ENCODE measurements at places on chromosomes 1 and 21.

DNA sequence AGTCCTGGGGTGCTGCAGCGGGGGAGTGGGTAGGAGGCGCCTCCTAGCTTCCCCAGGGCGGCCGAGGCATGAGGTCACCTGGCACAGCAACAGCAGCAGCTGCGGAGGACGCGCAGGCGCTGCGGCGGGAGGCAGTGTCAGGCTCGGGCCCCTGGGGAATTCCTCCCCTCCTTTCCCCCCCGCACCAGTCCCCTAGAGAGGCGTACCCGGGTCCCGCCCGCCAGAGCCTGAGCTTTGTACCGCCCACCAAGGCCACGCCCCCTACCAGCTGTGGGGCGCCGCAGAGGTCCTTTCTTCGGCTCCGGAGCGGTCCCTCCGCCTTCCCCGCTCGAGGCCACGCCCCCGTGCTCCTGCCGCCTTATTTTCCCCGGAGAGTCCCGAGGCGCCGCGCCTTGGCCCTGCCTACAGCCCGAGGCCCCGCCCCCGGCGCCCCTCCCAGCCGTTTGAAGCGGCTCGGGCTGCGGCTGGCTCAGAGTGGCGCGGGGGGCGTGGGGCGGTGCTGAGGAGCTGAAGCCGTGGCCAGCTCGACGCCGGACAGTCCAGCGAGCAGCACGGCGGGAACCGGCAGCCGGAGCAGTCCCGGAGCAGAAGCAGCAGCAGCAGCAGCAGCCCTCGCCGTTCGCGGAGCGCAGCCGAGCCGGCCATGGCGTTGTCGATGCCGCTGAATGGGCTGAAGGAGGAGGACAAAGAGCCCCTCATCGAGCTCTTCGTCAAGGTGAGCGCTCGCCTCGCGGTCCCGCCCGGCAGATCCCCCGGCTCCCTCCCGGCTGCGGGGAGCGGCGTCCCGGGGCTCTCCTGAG lies at the start of gene CLIC4:
Gene CLIC4, plus strand, starts transcription at position 537 of the 800 bp plus-strand sequence. Its CDS starts 107 bp downstream, at position 644.
- peak; percentile 99 for DNase-seq

DNA sequence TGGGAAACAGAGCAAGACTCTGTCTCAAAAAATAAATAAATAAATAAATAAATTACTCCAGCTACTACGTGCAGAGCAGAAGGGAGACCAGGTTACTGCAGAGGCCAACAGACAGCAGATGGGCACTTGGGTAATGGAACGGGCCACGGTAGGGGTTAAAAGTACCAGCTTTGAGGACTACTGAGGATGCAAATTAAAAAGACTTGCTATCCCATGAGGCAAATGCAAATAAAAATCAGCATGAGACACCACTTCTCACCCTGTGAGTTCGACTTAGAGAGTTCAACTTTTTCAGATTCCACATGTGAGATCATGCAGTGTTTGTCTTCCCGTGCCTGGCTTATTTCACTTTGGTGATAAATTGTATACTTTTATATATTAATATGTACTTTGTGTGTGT lies 6.6 kb downstream of the SLC2A5 start:
- no peak for DNase-seq

DNA sequence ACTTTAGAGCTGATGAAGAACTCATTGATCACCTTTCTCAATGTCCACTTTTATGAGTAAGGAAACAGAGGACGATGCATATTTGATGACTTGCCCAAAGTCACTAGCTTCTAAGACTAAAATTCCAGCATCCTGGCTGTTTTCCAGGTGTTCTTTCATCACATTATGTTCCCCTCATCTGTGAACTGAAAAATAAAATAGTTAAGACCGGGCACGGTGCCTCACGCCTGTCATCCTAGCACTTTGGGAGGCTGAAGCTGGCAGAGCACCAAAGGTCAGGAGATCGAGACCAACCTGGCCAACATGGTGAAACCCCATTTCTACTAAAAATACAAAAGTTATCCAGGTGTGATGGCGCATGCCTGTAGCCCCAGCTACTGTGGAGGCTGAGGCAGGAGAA lies 297.5 kb downstream of the DUSP10 start:
- DNase-seq = no peak

- no peak for DNase-seq
Measured at GRCh38 chr1:195568389-195568788, 1039.9 kb downstream of the KCNT2 start.

DNA sequence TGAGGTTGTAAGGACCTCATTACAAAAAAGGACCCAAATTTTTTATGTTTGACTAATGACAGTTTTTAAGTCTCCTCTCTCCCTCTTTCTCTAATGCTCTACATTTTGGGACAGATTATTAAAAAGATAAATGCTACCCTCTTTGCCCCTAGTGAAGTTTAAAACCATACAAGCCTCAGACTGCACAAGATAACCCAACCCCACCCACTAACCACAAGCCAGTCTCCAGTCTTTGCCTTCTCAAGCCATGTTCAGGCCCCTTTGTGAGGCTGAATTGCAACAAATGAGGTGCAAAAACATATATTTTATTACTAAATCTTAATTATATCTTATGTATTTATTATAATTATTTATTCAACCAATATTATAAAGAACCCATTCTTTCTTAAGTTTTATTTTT lies 597.2 kb upstream of the BRINP3 start:
- DNase-seq = no peak

DNA sequence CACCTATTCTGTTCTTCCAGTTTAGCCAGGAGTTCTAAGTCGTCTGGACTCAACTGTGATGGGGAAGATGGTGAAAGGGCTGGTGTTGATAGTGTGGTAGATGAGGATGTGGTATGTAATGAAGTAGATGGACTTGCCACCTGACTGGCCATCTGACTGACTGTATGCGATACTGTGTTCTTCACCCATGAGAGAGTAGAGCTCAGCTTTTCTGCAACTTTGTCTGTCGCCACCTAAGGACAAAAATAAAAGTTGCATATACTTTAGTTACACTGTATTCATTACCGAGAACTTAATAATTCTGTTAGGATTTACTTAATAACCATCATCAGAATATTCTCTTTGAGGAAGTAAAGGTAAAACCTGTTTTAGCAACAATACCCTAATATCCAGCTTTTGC lies 48.5 kb downstream of the EVI5 start:
- no peak for DNase-seq

DNA sequence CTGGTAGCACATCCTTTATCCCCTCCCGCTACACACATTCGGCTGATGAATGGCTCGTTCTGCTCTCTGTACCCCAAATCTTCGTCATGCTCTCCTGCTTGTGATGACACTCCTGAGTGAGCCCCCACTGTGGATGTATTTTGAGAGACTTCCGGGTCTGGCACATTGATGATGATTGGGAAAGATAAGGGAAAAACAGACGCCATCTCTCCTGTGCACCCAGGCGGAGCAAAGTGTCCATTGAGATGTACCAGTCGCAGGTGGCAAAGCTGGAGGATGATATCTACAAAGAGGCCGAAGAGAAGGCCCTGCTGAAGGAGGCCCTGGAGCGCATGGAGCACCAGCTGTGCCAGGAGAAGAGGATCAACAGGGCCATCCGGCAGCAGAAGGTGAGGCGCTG lies 27.9 kb upstream of the EFHD2 start:
- DNase-seq = no peak

GRCh38 chr1:185769136-185769535 lies 34.9 kb downstream of the HMCN1 start:
- DNase-seq = no peak

GRCh38 chr21:45152265-45152746 lies 77.9 kb downstream of the ADARB1 start:
- peak; percentile 70 for DNase-seq

- no peak for DNase-seq
Measured at GRCh38 chr1:23763041-23763577, 15.1 kb upstream of the PITHD1 start.

DNA sequence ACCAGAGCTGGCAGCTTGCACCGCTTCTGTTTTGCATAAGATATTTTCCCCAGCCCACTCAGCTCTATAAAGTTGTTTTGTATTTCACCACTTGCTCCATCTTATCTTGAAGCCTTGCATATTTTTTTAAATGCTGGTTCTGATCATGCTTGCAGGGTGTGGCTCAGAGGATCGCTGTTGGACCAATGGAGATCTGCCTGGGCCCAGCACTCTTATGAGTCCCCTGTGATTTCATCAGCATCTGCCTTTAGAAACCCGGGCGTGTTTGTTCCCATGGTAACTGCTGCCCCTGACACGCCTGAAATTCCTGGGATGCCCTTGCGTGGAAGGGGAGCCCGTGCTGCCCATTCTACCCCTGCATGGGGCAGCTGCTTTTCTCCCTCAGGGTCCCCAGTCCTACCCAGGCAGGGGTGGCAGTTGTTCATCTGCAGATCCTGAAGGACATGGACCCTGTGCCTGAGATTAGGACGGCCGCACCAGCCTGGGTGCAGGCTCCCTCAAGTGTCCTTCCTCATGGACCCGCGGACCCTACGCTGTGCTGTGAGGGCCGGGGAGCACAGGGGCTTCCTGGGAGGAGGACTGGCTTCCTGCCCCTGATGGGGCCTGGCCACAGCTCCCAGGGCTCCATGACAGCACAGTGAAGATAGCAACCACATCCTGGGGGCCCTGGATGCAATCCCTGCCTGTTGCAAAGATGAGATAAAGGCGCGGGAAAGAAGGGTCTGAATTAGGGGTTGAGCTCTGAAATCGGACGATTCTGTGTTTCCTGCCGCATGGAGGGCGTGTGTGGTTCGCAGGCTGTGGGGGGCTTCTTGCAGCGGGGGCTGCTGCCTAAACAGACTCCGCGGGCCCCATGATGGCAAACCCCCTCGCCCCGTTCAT lies 226.5 kb downstream of the SDCCAG8 start:
- no peak for DNase-seq

GRCh38 chr21:15355066-15355465 lies 290.3 kb upstream of the NRIP1 start:
- no peak for DNase-seq

- peak; percentile 95 for DNase-seq
Measured at GRCh38 chr1:23100074-23100748, 68.4 kb downstream of the LUZP1 start.

DNA sequence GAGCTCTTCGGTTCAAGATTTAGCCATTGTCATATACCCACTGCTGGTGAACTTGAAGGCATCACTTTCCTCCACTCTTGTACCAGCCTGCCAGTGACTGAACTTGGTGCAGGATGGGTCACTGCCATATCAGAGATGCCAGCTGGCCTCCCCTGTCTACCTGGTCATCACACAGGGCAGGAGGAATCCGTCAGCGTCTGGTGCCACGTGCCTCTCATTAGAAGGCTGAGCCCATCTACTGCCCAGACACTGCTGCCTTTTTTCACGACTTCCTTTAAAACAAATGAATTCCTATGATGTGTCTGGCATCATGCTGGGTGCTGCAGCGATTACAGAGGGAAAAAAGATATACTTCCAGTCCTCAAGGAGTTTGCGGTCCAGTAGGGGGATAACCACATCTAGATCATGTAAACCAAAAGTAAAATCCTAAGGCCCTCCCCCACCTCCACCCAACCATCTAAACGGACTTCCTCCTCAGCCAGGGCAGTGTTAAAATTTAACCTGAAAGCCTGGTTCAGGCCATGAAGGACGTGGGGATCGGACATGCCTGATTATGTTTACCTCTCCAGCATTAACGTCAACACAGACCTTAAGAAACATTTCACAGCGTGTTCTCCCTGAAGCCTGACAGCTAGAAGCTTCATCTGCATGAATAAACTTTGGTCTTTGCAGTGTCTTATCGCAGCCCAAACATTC lies 29.2 kb upstream of the PDE9A start:
- DNase-seq = no peak

DNA sequence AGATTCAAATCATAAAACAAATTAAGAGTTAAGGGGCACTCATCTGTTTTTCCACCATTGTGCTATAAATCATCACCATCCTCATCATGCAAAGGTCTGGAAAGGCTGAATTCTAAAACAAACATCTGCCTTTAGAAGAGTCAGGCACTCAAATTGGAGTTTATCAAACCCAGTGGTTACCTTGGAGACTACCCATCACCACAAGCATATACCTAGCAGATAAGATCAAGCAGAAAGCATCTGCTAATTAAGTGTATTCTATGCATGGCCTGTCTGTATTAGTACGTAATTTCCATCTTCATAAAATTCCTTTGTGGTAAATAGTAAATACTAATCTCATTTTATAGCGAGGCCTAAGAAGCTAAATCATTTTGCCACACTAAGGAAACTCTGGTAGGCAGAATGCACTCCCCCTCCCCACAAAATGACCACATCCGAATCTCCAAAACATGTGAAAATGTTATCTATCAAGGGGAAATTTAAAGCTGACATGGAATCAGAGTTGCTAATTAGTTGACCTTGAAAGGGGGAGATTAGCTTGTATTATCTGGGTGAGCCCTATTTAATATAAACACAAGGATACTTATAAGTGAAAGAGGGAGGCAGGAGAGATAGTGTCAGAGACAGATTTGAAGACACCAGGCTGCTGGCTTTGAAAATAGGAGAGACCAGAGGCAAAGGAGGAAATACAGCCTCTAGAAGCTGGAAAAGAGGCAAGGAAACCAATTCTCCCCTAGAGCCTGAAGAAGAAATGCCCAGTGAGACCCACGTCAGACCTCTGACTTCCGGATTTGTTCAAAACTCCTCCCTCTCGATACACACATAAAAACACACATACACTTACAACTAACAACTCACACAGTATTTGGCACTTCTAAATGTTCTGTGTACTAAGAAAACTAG lies 23.2 kb downstream of the ARID4B start:
- DNase-seq = peak; percentile 40

DNA sequence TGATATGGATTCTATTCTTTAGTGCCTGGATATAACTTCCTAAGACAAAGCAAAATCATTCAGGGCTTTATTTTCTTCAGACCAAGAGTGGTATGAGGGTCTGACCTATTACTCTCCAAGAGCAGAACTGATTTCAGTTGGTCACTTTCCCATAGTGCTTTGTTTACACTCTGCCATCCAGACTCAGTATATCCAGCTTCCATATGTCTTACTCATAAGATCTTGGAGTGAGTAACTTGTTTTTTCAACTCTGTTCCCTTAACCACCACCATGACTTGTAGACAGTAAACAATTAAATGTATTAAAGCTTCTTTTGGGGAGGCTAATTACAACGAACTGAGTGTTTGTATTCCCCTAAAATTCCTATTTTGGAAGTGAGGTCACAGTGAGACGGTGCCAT lies 83.4 kb downstream of the USP24 start:
- DNase-seq = no peak

DNA sequence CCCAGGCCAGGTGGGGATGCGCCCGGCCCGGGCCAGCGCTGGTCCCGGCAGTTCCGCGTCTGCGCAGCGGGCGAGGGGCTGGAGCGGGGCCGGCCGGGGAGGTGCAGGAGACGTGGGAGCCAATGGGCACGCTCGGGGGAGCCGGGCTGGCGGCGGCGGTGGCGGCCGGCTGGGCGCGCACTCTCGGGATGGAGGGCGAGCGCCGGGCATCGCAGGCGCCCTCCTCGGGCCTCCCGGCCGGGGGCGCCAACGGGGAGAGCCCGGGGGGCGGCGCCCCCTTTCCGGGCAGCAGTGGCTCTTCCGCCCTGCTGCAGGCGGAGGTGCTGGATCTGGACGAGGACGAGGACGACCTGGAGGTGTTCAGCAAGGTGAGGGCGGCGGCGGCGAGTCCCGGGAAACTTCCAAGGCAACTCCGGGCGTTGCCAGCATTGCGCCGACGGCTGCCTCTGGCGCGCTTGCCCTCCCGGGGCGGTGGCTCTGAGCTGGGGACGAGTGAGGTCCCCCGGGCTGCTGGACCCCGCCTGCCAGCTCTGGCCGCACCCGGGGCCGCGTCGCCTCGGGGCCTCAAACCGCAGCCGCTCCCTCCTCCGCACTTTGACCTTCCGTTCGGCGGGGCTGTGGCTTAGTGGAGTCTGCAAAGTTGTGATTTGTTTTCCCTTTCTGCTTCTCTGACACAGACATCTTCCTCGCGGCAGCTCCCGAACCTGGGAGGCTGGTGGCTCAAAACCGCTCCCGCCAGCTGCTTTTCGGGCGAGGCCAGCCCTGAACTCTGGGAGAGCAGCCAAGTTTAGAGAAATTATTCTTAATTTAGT lies at the start of gene SNX7:
Gene SNX7, plus strand, starts transcription at position 178 of the 812 bp plus-strand sequence. Its CDS starts 11 bp downstream, at position 189.
- DNase-seq = peak; percentile 12
